ENCODE measurements at places on chromosomes 12 and 14.
A peak's percentile ranks its signal among the peaks of the same experiment; 100 is the strongest.

GRCh38 chr14:74514471-74514941 lies 20.9 kb downstream of the ISCA2 start:
- peak; percentile 66 for DNase-seq

- DNase-seq, result peak; percentile 96
Observed at GRCh38 chr12:2267703-2268470, 215.1 kb downstream of the CACNA1C start.

DNA sequence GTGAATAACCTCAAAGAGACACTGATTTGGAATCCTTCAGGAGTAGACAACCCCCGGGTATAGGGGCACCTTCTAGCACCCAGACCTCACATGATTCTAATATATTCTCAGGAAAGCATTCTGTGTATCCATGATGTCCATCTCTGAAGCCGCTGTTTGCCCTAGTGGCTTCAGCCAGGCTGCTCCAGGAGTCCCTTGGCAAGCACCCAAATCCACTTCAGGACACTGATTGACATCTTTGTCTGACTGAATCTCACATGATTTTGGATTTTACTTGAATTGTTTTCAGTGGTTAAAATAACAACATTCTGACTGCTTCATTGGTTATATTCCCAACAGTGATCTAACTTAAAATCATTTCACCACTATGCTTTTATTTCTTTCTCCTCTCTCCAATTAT lies 390.5 kb upstream of the CLEC14A start:
- DNase-seq, result no peak

DNA sequence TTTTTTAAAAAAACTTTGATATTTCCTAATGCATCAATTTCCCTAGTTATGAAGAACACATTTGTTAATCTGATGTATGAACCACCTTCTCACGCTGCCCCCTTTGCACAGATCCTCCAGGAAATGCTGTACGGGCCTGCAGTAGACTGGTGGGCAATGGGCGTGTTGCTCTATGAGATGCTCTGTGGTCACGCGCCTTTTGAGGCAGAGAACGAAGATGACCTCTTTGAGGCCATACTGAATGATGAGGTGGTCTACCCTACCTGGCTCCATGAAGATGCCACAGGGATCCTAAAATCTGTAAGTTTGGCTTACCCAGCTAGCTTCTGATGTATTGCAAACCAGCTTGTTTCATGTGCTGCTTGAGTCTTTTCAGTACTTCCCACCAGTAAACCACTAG lies 165.0 kb upstream of the HIF1A start:
- DNase-seq, result no peak

DNA sequence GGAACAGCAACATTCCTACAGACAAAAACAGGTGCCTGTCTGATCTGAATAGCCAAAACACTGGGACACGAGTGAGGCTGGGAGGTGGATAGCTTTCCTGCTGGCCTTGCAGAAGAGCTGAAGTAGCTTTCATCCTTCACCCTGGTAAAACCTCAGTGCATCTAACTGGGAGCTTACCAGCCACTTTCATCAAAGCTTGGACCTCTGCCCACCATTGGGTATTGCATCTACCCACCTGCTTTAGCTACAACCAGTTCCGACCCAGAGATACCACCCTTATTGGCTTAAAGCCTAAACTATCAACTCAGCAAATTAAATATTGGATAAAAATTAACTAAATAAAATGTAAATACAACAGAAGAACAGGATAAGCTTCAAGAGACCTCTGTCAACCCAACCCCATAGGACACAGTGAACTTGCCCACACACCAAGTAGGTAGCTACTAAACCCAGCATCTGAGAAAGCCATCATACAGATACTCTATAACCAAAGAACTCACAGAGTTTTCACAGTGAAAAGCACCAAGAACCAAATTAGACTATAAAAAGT lies 866.3 kb downstream of the FSCB start:
- no peak for DNase-seq

- DNase-seq, result no peak
Observed at GRCh38 chr14:33516898-33517436, 433.9 kb downstream of the EGLN3 start.
